Brain (organoid and tissue), 16 donors: ENCODE measurements at places on chromosomes 13 and 19.

DNA sequence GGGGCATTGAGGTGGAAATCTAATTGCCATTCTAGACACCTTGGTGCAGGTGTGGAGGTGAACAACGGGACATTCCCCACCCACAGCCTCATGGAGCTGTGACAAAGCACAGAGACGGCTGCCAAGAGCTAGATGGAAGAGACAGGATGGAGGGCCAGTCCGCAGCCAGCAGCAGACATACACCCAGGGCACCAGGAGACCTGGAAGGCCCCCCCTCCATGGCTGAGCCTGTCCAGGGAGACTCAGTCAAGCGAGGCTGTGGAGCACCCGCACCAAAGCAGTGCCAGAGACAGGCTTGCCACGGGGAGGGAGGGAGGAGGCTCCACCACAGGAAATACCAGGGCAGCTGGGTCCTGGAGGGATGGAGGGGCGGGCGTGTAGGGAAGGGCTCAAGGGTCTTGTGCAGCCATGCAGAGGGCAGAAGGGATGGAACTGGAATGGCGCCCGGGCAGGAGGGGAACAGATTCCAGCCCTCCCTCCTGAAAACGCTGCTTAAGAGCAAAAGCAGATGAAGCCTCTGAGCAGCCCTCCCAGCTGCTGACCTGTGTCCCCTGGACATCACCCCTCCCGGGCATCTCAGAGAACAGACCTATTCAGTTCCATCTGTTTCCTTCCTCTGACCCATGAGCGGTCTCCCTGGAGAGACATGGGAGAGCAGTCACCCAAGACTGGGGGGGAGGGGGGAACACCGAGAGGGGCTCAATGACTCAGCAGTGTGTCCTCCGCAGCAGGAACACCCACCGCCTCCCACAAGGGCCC, 14.4 kb downstream of the EPS15L1 start:
- no peak for DNase-seq

DNA sequence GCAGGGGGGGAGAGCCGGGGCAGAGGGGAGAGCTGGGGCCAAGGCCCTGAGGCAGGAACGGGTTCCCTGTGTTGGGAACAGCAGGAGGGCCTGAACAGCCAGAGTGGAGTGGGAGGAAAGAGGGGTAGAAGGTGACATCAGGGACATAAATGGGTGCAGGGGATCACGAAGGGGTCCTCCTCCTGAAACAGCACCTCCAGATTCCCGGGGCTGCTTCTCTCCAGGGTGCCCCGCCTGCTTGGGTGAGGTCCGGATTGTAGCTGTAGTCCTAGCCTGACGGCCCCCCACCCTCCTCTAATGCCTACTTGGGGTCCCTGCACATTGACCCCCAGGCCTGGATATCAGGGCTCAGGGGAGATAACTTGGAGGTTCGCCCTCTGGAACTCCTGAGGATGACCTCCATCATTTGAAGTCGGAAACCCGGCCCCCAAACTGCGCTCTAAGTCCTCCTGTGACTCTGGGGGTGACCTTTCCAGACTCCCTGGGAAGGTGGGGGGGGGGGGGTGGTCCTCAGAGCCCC, 473 bp upstream of the SCN1B start:
- DNase-seq = no peak

DNA sequence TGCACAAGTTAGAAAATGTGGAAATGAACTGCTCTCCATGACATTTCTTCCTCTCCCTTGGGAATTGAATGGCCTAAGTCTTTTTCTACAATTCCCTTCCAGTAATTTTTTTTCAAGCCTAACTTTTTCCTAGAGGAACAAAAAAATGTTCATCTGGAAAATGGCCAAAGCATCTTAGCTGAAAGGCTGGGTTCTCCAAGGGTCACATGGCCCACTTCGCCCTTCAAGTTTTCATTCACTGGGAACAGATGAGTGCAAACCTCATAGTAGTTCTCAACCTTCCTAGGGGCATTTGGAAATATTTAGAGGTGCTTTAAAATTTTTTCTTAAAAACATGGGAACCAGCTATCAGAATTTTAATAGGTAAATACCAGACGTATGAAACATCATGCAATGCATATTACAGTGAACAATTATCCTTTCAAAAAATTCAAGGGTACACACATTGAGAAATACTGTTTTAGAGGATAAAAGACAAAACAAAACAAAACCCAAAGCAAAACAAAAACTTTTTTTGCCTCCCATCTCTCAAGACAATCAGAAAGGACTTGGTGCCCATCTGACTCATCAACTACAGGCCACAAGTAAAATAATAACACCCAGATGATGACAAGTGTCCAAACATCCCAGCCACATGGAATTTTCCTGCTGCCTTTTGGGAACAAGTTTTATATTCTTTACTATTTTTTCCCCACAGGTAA, 208.8 kb downstream of the SLITRK6 start:
- DNase-seq = no peak

DNA sequence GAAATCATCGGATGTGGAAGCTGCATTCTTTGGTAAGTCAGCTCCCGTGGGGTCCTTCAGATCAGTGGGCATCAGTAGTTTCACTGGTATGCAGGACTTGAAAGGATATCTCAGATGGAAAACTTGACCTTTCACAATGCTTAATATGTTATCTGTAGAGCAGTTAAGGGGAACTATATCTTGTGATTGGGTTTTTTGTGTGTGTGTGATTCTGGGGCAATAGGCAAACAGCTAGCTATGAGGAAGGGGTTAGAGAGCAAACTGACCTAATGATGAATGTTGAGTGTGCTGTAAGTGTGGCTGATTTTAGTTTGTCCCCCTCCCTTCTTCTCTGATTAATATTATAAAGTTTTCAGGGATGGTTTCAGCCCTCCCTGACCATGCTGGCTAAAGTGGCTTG, 53.3 kb downstream of the ACSBG2 start:
- no peak for DNase-seq

GRCh38 chr19:50418176-50419021, at the start of gene SPIB:
Gene SPIB, plus strand, starts transcription at chr19:50418938. Its CDS starts 25 bp downstream, at chr19:50418963.
- no peak for DNase-seq

- DNase-seq = no peak
Measured at GRCh38 chr13:106597186-106597585, 29.2 kb upstream of the ARGLU1 start.

GRCh38 chr13:113417008-113417751, 36.1 kb downstream of the ADPRHL1 start:
- no peak for DNase-seq

- no peak for DNase-seq
Measured at GRCh38 chr13:109836629-109837607, 50.5 kb upstream of the IRS2 start.

- peak; percentile 95 for DNase-seq
Measured at GRCh38 chr19:12801466-12802266, at the start of the genes PRDX2 and THSD8. Gene PRDX2, minus strand, starts transcription at chr19:12801800. Its CDS starts 539 bp downstream, at chr19:12801261. Gene THSD8, plus strand, starts transcription at chr19:12802069. Its CDS starts 3 bp downstream, at chr19:12802072.

- no peak for DNase-seq
Measured at GRCh38 chr13:97953376-97953970, at the start of gene IPO5. Gene IPO5, plus strand, starts transcription at chr13:97953675. Its CDS starts 23,022 bp downstream, at chr13:97976697.

GRCh38 chr13:102373221-102373620, 28.6 kb downstream of the FGF14 start:
- no peak for DNase-seq

GRCh38 chr13:21486322-21486721, 27.2 kb upstream of the ZDHHC20 start:
- no peak for DNase-seq

DNA sequence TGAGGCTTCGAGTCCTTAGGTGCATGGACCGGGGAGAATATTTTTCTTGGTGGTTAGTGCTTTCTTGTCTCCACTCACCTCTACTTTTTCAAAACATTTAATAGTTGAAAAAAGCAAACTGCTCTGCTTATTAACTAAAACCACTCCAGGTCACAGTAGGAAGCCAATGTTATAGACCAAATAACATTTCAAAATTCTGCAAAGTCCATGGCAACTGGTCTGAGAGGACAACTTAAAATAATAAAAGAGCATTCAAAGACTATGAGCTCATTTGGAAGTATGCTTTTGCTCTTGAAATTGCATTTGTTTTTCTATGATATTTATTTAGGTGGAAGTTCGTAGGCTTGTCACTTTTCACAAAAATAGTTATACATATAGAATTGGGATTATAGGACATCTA, 483.0 kb downstream of the DCT start:
- no peak for DNase-seq

DNA sequence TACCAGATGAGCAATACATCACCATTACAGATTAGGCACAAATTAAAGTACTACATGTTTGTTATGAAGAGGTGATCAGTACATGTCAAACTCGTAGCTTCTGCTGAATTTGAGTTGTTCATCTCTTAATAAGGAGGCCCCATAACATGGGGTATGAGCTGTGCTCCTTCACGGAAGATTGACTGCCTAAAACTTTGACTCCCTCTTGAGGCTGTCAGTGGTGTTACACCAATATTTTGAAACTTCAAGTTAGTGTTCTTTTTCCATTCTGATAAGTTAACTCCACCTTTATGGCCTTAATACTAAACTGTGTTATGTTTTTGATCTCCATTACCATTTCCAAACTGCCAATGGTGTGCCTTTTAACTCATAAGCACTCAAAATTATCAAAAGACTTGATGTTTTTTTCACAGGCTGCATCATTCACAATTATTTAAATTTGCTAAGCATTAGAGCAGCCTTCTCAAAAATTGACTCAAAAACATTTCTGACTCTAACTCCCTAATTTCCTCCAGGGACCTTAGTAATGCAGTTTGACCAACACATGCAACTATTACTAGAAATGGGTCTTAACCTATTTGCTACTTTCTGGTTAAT, 1591.5 kb downstream of the PCDH9 start:
- DNase-seq = peak; percentile 27

GRCh38 chr19:28363254-28363653, 849.7 kb downstream of the UQCRFS1 start:
- DNase-seq = no peak

GRCh38 chr13:24005755-24006281, 108.5 kb upstream of the C1QTNF9B start:
- peak; percentile 90 for DNase-seq

DNA sequence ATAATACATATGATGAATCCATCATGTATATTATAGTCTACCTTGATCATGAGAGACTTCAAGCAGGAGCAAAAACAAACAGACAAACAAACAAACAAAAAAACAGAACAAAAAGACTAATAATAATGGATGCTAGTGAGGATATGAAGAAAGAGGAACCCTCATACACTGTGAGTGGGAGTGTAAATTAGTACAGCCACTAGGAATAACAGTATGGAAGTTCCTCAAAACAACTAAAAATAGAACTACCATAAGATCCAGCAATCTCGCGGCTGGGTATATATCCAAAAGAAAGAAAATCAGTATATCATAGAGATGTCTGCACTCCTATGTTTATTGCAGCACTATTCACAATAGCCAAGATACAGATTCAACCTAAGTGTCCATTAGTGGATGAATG, 7.0 kb upstream of the DLEU7 start:
- no peak for DNase-seq

GRCh38 chr19:35017507-35017906, 12.8 kb upstream of the SCN1B start:
- no peak for DNase-seq

GRCh38 chr13:44439452-44440024, 65.9 kb downstream of the SERP2 start:
- DNase-seq = no peak

DNA sequence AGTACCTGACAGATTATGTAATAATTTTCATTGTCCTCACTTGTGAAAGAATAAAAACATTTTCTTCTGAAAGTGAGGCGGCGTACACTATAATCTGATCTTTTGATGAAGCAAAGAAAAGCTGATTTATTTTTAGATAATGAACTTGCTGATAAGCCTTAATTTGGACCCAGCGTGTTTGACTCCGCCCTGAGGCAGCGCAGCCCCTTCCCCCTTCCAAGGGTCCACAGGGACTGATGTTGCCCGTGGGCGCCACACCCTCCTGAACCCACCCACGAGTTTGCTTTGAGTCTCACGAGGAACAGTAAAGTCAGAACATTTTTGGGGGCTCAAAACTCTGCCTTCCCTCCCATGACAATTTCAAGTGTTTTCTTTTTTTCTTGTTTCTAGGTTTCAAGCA, 40.0 kb downstream of the TEX29 start:
- DNase-seq = no peak

DNA sequence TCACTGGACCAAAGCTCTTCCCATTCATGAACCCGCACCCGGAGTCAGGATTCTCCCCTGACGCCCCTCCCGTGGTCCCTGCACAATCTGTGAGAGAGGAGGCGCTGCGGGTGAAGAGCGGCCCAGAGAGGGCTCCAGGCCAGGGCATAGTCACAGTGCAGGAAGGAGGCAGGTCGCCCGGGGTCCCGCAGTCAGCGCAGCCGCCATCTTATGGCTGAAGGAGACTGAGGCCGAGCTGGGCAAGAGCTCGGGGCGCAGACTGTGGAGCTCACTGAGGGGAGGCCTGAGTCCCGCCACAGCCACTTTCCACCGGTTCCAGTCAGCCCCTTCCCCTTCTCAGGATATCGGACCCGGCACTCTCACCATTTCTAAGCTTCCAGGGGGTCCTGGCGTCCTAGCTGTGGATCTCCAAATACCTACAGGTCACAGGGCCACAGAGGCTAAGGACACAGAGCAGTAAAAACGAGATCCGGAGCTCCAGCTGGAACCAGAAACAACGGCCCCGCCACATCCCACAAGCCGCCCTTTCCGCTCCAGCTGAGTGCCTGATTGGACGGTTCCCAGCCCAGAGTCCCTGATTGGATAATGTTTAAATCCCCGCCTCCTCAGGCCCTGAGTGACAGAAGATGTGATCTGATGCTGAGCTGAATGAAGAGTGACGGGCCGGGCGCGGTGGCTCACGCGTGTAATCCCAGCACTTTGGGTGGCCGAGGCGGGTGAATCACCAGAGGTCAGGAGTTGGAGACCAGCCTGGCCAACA, at the start of gene ZNF99:
ZNF99 (minus strand) TSS at position 501 of the 760 bp plus-strand sequence; CDS start at position 366, 135 bp downstream.
- DNase-seq = peak; percentile 71

DNA sequence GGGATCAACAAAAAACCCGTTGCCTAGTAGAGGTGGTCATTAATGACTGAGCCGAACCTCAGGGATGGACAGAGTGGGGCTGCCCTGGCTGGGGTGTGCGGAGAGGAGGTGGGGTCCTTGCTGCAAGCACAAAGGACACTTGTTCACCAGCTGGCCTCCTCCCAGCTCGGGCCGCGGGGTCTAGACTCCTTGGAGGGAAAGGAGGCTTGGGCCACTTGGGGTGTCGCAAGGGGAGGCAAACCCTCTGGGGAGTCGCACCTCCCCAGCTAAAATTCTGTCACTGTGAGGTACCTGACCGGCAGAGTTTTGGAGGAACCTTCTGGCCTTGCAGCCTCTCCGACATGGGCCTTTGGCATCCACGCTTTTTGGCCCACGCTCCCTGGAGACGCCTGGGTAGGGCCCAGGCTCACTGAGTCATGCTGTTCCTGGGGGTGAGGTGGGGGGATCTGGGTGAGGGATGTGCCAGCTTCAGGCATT, 8.2 kb downstream of the KLHL26 start:
- peak; percentile 20 for DNase-seq

- DNase-seq = peak; percentile 46
Measured at GRCh38 chr19:46546194-46546896, 50.7 kb upstream of the PNMA8B start.

- no peak for DNase-seq
Measured at GRCh38 chr19:10852098-10852800, 4.0 kb downstream of the C19orf38 start.
